ENCODE measurements at places on chromosomes 1 and 21.

DNA sequence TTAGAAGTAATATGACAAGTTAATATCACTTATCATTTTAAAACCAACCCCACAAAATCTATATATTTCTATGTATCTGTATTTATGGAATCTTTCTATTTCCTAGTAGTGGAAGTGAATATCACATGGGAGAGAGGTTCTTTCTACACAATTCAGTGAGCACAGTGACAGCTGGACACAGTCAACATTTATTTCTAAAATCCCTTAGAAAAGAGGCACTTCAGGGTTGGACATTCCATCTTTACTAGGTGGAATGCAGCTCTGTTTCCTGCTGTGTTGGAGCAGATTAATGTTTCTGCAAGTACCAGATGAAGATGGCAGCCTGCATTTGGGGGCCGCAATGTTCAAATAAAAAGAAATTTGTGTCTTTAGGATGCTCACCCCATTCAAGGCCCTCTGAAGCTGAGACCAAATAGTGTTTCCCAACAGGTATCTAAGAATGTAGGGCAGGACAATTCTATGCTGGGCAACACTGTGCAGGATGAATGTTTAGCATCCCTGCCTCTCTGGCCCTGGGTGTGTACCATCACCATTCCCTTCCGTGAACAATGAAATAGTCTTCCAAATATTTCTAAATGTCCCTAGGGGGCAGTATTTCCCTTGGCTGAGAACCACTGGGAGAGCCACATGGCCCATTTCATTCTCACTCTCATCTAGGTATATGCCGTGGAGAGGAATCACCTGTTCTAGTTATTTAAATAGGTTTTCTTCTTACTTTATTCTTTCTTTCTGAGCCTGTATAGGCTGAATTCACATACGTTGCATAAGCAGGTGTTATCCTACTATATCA is 394.8 kb downstream of the PRDM2 start:
- DNase-seq = no peak

DNA sequence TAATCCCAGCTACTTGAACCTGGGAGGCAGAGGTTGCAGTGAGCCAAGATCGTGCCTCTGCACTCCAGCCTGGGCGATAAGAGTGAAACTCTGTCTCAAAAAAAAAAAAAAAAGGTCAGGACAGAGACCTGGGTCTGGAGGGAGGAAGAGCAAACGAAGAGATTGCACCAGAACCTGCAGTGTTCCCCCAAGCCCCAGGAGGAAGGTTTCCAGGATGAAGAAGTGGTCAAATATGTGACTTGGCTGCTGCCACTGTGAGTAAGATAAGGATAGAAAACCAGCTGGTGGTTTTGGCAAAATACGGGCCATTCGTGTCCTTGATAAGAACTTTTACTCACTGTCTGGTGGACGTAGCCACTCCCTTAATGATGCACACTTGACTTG is 42.2 kb downstream of the CLDN14 start:
- DNase-seq = no peak

DNA sequence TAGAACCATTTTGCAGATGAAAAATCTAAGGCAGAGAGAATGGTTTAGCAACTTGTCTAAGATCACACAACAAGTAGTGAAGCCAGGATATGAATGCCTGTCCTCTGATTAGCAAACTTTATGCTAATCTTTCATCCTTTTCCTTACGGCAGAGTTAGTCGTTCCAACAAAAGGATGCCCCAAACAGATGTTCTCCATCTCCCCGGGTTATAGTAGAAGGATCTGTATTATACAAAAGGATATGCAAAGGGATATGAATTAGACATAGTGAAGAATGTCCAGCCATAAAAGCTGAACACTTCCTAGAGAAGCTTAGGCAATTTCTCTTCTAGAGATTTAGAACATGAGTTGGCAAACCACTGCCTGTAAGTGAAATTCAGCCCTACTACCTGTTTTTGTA is 291.6 kb upstream of the DUSP10 start:
- no peak for DNase-seq

DNA sequence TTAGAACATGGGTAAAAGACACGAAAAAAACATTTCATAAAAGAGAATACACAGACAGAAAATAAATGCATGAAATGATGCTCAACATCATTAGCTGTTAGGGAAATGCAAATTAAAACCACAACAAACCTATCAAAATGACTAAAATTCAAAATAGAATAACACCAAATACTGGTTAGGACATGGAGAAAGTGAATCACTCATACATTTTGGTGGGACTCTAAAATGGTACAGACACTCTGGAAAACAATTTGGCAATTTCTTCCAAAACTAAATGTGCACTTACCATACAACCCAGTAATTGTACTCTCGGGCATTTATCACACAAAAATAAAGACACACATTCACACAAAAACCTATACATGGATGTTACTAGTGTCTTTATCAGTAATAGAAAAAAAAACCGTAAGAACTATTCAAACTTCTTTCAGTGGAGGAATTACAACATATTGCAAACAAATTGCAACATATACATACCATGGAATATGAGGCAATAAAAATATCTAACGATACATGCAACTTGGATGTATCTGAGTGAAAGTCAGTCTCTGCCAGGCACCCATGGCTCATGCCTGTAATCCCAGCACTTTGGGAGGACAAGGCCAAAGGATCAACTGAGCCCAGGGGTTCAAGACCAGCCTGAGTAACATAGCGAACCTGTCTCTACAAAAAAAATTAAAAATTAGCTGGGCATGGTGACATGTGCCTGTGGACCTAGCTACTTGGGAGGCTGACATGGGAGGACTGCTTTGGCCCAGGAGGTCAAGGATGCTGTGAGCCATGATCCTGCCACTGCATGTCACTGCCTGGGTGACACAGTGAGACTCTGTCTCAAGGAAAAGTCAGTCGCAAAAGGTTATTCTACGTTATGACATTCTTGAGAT is 19.6 kb downstream of the HSF2BP start:
- no peak for DNase-seq

DNA sequence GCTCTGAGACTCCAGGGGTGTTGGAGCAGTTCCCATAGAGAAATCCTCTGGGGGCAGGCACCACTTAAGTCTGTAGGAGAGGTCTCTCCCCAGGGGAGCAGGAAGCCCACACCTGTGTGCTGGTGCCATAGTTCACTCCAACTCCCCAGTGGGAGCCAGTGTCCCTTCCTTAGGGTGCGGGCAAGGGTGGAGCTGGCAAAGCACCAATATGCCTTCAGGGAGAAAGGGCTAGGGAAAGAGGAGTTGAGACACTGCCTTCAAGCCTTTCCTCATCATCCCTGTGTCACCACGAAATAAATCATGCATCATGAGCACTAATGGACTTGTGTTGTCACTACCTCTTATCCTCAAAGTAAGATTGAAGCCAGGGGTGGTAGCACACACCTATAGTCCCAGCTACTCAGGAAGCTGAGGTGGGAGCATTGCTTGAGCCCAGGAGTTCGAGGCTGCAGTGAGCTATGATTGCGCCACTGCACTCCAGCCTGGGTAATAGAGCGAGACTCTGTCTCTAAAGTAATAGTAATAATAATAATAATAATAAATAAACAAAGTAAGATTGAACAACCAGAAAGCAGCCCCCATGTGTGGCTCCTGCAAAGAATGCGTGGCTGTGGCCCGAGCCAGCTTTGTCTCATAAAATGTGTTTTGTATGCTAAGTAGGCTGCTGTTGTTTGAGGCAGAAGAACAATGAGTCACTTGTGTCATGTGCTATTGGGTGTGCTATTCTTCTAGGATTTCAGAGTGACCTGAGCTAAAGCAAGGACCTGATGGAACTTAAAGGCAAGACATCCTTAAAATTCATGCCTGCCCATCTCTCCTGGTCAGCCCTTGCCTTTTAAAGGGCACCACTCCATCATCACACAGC is 6.7 kb upstream of the TIE1 start:
- DNase-seq = no peak

GRCh38 chr1:116558140-116558549 is 12.7 kb downstream of the CD58 start:
- DNase-seq = no peak

GRCh38 chr1:7575041-7575400 is 196.1 kb upstream of the VAMP3 start:
- no peak for DNase-seq

DNA sequence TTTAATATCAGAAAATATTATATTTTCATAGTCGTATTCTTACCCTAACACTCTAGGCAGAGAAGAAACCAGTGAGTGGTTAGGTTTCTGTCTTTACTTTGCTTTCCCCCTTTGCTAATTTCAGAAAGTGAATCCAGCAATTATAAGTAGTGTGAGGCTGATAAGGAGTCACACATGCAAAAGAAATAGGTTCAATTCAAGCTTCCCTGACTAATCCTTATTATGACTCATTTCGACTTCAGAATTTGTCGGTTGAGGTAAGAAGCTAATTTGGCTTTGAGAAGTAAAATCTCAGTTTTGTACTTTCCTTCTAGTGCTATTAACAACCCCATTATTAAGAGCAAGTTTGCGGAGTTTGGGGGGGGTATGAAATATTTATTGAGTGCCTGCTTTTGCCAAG is 22.4 kb downstream of the ESRRG start:
- DNase-seq = no peak

- no peak for DNase-seq
These were observed 6.0 kb downstream of the STMN1 start for GRCh38 chr1:25900219-25900618.

DNA sequence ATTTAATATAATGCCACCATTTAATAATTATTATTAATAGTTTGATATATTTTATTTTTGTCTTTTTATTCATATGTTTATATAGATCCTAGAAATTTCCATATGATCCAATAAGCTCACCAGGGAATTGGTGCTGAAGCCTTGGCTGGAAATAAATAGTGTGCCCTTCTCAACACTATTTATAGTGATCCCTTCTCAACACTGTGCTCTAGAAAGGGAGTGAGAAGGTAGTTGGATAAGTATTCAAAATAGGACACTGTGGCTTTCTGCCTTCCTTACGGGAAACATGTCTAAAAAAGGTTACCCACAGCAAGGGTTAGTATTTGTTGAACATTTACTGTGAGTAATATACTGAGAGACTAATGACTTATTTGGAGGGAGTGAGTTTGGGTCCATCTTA is 496.1 kb downstream of the NEGR1 start:
- DNase-seq = no peak

GRCh38 chr1:89791064-89791726 is 29.6 kb upstream of the LRRC8D start:
- DNase-seq = no peak

DNA sequence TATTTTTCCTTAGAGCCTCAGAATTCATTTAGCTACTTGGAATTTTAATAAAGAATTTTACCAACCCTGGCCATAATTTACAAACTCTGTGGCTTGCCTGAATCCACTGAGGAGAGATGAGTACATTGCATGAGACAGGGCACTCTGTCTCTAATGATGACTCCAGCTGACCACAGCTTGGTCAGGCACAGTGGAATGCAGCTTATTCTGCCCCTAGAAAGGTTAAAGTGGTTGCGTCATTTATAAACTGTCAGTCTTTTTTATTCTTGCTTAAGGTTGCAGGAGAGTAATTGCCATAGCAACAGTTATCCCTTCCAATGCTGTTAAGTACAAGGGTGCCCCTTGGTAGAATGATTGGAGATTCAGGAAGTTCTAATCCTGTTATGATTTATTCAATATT is 28.3 kb downstream of the PDE4B start:
- DNase-seq = no peak

All from stimulated activated CD8-positive, alpha-beta memory T cell treated with anti-CD3 and anti-CD28 coated beads, Interleukin-7, amount 100 ng/mL, for 1 hour (primary cell).